ENCODE measurements at places on chromosomes 3 and 15.

DNA sequence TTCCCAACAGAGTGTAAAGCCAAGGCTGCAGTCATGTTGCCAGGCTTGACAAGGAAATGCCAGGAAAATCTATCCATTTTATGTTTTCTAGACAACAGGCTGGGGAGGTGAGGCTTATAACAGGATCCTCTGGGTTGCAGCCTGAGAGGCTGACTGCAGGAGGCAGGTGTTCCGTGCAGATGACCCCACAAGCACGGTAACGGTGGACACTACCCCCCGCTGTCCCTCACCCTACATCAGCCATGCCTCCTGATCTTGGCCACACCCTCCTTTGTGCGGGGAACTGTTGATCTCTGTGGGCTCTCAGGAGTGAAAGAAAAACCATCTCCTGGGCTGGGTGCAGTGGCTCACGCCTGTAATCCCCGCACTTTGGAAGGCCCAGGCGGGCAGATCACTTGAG, 68.0 kb upstream of the ADPGK start:
- no peak for DNase-seq

- no peak for DNase-seq
Observed at GRCh38 chr3:194494951-194495374, 8.2 kb upstream of the ATP13A3 start.

GRCh38 chr15:82767163-82767829, 38.6 kb downstream of the FSD2 start:
- DNase-seq = no peak

- no peak for DNase-seq
Observed at GRCh38 chr3:62451211-62451887, 78.0 kb upstream of the FEZF2 start.
